ENCODE measurements at places on chromosomes 7 and 10.

- no peak for DNase-seq
These were observed 42.2 kb upstream of the MXI1 start for GRCh38 chr10:110165239-110165638.

DNA sequence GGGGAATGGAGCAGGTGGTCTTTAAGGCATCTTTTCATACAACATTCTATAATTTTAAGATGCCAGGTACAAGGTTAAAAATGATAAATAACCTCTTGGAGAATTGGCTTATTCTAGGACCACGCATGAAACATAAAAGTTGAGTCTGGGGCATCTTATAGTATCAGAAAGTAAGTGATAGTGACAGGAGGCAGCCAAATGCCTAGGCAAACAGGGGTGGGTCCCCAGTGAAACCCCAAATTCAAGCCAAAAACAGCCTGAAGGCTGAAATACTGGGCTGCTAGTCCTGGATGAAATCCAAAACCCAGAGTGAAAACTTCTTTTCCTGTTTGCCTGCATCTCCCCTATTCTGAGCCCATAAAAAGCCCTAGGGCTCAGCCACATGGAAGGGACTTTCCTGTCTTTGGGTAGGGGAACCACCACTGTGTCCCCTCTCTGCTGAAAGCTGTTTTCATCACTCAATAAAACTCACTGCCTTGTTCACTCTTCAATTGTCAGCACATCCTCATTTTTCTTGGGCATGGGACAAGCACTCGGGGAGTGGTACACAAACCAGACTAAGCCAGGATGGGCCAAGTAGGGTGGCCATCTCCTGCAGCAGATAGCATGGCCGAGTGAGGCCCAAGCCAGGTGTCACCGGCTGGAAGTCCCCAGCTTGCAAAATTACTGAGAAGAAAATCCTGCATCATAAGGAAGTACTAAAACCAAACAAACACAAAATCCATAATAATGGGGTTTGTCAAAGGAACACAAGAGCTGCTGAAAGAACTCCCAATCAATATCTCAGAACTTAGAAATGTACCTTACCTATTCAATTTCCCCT is 241.6 kb upstream of the GALNT17 start:
- DNase-seq: no peak

DNA sequence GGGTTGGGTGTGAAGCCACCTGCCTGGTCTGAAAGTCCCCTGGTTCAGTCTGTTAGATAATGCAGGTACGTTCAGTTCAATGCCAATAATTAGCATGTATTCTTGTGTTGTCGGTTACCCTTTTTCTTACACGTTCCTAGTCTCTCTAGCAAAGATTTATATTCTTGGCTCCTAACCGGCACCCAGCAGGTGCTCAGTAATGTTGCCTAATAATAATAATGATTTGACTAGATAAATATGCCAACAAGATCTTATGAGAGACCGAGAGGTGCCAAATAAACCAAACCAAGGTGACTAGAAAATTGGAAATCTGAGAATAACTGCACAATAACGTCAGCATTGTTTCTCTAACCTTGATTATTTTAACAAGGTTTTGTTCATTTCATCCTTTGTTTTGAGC is 1.1 kb upstream of the SMIM30 start:
- no peak for DNase-seq

DNA sequence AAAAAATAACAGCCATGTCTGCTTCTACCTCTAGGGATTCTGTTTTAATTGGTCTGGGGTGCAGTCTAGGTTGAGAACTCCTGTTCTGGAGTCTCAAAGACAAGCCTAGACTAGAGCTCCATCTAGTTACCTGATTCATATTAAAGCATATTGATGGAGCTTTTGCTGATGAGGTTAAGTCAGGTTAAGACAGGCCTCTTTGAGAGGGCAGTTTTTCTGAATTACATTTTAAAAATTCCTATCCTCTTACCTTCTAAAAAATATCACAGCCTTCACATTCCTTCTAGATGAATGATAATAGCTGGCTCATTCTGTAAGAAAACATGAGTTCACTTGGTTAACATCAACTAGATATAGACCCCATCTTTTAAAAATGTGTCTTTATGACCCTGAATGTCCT is 28.9 kb downstream of the MGAM start:
- DNase-seq: no peak

DNA sequence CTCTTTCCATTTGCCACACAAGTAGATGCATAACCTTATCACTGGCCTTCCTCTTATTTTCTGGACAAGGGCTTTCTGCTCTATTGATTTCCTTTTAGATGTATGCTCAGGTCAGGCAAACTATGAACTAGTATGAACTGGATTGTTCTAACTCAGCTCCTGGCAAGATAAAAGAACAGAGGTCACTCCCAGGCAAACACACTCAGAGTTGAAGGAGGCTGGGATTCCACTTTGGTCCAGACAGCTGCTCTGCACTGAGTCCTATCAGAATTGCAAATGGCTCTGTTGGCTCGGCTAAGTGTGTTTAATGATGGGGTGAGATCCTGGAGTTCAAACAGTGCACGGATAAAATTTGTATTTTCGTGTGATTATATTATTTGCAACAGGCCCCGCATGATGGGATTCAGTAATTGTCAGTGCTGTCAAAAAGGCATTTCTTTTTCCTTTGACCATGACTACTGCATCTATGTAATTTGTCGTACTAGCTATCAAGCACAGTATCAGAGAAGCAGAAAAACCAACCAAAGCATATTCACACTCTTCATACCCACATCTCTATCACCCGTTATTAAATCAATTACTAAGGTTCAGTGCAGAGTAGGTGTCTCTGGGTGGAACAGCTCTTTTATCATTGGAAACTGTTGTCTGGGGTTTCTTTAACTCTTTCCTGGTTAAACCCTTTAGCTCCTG is 288.1 kb upstream of the PRKCQ start:
- no peak for DNase-seq

GRCh38 chr10:97611473-97611872 is 21.8 kb downstream of the MORN4 start:
- no peak for DNase-seq
